ENCODE measurements at places on chromosomes 7 and 10. TPM values are rescaled to one million over a fixed set of nuclear protein-coding genes. Genes with fewer than 3 reads are reported as not detected.

The TM9SF3 gene
- 34.7 TPM for total RNA-seq

The EPDR1 gene
- total RNA-seq: 87.3 TPM

The GSTO2 gene
- 2.3 TPM for total RNA-seq

The OR2A1 gene
- total RNA-seq: not detected

The KCNMA1 gene
- total RNA-seq: 71.4 TPM

The CPED1 gene
- total RNA-seq: not detected

The GRM8 gene
- total RNA-seq: not detected

The COMTD1 gene
- 50.0 TPM for total RNA-seq

The CALML3 gene
- not detected for total RNA-seq

The TLX1 gene
- not detected for total RNA-seq
